Stomach (tissue), 19 donors: ENCODE measurements at places on chromosomes 1 and 21. TPM values are rescaled to one million over a fixed set of nuclear protein-coding genes. Genes with fewer than 3 reads are reported as not detected.

GRCh38 chr1:17155257-17155920 lies 36.1 kb upstream of the PADI2 start:
- no peak for DNase-seq

DNA sequence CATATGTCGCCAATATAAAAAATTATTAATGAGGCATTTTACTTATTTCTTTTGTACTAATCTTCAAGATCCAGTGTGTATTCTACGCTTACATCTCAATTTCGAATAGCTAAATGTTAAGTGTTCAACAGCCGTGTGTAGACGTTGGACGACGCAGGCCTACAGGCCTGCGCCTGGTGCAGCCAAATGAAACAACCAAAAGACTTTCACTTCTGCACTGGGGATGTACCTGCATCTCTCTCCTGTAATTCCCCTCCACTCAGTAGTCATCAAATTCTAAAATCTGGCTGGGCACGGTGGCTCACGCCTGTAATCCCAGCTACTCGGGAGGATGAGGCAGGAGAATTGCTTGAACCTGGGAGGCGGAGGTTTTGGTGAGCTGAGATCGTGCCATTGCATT lies 76.8 kb upstream of the HNRNPU start:
- no peak for DNase-seq

DNA sequence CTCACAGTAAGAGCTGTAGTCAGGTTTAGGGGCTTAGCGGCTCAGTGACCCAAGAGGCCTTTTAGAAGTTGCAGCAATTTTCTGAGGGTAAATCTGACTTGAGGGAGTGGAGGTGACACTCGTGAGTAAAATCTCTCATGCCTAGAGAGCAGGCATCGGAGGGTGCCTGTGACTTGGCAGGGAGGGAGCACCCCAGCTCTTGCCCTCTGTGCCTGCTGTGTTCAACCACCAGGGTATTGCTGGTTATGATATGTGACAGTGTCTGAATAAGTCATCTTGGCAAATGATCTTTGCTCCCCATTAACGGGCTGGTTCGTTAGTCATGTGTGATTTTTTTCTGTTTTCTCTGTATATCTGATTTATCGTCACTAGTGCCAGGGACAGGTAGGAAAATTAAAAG lies 5.9 kb downstream of the MAN1C1 start:
- DNase-seq = peak; percentile 5

DNA sequence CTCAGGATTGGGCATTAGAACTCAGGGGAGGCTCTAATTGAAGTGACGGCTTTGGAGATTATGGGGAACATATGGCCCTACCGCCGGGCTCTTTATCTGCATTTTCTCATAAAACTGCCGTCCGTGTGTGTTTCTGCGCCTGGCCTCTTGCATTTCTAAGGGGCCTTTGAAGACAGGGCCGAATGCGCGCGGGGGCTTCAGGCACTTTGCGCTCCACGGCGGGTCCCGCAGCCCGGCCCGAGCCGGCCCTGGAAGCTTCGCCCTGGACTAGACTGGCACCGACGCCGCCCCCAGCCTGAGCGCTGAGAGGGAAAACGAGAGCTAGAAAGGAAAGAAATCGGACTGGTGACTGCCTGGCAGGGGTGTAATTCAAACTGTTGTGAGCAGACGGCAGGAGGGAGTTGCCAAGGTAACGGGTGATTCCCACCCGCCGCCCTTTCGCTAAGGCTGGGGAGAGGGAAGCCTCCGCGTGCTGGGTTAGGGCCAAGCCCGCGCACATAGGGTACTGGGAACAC lies 120.7 kb downstream of the LMX1A start:
- peak; percentile 52 for DNase-seq

DNA sequence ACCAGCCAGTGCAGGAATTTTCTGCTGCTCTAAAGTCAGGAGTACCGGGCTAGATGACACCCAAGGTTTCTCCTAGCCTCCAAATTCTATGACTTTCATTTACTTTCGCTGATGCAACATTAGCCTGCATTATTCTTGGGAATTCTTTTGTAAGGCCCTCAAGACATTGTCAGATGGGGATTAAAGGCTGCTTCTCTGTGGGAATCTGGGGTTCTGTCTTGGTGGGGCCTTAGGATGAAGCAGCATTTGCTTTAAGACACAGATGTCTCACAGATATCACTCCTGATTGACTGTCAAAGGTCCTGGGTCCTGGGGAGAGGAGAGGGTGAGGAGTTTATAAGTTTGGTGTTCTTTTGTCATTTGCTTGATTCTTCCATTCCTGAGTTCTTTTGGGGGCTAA lies 11.6 kb downstream of the PKP1 start:
- no peak for DNase-seq

- no peak for DNase-seq
These were observed 57.5 kb upstream of the SDC3 start for GRCh38 chr1:30965924-30966599.

GRCh38 chr1:19737104-19737825 lies 62.5 kb downstream of the TMCO4 start:
- peak; percentile 25 for DNase-seq

DNA sequence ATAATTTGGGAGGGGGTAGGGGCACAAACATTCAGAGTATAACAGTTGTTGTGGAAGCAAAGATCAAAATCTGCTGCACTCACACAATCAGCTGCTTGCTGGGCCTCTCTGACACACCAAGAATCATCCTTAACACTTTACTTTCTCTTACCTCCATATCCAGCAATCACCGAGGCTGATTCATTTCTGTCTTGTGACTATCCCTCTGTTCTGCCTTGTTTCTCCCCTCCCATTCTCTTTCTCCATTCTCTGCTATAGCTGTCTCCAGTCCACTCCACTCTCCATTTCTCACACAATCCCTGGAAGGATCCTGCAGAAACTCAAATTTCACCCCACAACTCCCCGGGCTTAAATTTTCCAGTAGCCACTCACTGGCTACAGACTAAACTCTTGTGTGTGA lies 91.8 kb upstream of the NGF start:
- DNase-seq = no peak

DNA sequence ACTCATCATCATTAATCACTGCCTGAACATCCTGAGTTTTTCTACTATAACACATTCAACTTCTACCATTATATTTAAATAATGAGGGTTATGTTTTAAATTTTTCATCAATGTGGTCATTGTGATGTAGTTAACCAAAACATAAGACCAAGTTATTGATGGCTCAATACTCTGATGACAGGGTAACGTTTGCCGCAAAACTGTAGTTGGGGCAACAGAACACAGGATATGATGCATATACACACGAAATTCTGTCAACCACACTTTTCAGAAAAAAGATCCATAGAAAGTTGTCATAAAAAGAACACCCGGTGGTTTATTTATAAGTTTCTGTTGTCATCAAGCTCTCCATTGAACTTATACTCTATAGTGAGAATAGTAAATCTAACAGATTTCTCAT lies 121.7 kb upstream of the COL11A1 start:
- DNase-seq = no peak

- DNase-seq = no peak
These were observed 28.1 kb downstream of the DNASE2B start for GRCh38 chr1:84426376-84426775.

- peak; percentile 47 for DNase-seq
These were observed 722 bp downstream of the LHX8 start for GRCh38 chr1:75134647-75135572.

DNA sequence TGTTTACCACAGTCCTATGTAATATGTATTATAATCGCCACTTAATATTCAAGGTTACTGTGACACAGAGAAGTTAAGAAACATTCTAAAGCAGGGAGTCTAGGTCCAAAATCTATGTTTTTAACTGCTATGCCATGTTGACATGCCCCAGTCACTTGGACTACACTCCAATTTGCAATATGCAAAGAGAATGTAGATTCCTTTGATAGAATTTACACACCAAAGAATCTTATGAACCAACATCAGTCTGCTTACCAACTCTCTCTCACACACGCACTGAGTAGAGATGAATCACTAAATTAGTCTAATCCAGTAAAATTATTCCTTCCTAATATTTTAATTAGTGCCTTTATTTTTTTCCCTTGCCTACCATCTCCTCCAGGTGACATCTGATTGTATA lies 266.2 kb downstream of the OLFM3 start:
- DNase-seq = no peak

GRCh38 chr1:228697207-228698016 lies 37.9 kb upstream of the RHOU start:
- DNase-seq = peak; percentile 78

GRCh38 chr1:161954466-161954865 lies 69.2 kb downstream of the OLFML2B start:
- no peak for DNase-seq

GRCh38 chr1:3530926-3531818 lies 76.7 kb downstream of the ARHGEF16 start:
- DNase-seq = peak; percentile 93

DNA sequence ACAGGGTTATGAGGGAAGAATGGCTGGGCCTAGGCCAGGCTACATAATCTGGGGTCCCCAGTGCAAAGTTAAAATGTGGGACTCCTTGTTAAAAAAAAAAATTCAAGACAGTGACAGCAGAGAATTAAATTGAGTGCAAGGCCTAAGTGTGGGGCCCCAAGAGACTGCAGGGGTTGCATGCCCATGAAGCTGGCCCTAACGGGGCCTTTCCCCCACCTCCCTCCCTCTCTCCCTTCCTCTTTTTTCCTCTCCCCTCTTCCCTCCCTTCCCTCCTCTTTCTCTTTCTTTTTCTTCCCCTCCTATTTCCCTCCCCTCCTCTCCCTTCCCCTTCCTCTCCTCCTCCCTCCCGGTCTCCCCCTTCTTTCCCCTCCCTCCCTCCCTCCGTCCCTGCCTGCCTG lies 266.7 kb downstream of the LMO4 start:
- DNase-seq = no peak

DNA sequence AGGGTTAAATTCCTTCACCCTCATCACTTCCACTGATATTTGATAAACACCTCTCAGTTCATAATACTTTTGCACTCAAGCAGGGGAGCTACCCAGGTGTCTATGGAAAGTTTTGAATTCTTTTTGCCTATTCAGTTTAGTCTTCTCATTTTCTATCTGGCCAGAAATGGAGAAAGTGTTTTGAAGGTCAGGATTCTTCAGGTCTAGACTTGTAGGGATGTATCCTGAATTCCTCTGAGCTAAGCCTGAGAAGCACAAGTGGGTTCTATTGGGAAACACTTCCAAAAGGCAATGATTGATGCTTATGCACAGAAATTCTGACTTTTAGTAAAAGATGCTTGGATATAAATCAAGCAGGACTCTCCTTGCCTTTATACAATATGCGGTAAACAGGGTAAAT lies 217.8 kb upstream of the HOOK1 start:
- DNase-seq = no peak

- no peak for DNase-seq
These were observed 95.4 kb downstream of the C1orf94 start for GRCh38 chr1:34272152-34272551.

GRCh38 chr1:116948046-116948445 lies 38.3 kb downstream of the PTGFRN start:
- no peak for DNase-seq

DNA sequence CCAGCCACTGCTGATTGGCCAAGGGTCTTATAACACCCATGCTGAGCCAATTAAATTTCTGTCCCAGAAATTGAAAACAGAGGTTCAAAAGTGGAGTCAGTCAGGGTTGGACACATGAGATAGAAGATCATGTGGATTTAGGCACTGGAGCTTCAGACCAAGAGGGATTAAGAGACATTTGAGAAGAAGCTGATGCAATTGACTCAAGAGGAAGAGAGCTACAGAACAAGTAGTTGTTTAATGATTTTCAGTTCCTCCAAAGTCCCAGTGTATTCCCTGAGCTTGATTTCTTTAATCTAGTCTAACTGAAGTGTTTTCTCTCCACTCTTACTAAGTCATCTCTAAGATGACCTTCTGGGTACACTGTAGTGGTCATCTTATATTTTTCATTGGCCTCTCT lies 227.1 kb downstream of the DUSP10 start:
- no peak for DNase-seq

GRCh38 chr1:41557751-41558455 lies 73.4 kb upstream of the EDN2 start:
- DNase-seq = no peak

- DNase-seq = no peak
These were observed 13.3 kb upstream of the RAB42 start for GRCh38 chr1:28578696-28579218.

DNA sequence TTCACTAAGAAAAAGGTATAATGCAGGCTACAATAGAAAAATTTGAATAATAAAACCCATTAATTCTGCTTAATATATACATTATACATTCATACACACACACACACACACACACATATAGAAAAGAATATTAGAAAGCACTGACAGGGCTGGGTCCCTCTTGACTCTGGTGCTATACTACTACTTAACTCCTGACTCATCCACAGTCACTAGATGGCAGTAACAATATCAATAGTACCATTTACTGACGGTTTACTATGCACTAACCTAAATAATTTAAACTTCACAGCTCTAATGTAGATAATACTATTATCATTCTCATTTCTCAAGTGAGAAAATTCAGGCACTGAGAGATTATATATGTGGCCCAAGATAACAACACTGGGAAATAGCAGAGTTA lies 87.5 kb downstream of the COP1 start:
- DNase-seq = no peak

GRCh38 chr1:78054559-78054958 lies 8.8 kb downstream of the GIPC2 start:
- DNase-seq = no peak

DNA sequence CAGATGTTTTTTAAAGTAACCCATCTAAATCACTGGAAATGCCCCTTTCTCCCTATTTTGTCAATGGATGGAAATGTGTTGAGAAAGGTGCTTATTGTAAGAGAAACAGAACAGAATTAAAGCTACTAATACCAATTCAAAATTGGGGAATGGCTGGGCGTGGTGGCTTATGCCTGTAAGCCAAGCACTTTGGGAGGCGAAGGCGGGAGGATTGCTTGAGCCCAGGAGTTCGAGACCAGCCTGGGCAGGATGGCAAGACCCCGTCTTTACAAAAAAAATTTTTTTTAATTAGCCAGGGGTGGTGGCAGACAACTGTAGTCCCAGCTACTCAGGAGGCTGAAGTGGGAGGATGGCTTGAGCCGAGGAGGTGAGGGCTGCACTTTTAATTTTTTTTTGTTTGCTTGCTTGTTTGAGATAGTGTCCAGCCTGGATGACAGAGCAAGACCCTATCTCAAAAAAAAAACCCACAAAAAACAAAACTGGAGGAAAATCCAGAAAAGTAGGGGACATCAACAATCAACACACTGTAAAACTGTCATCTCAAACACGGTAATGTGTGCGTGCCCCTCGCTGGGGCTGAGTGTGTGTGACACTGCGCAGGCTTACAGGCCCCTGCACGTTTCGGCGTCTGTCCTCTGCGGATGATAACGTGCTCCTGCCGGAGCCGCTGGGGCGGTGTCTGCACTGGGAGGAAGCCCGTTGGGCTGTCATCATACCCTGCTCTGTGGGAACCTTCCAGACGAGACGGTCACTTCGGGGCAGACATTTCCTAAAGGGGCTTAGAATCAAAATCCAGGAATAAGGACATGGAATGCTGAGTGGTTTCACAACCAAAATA lies 11.6 kb upstream of the POFUT2 start:
- peak; percentile 44 for DNase-seq

The LRRC8B gene
- 12.5 TPM for total RNA-seq

The GPR137B gene
- 11.6 TPM for total RNA-seq

The DRAXIN gene
- not detected for total RNA-seq

The HTR1D gene
- not detected for total RNA-seq

The MYBPH gene
- total RNA-seq = not detected

The NID1 gene
- 214 TPM for total RNA-seq

The HNRNPCL4 gene
- not detected for total RNA-seq

The S100A16 gene
- total RNA-seq = 9.9 TPM

The OLFM3 gene
- total RNA-seq = 2.4 TPM

The ETV3L gene
- not detected for total RNA-seq

The LINGO4 gene
- 3.2 TPM for total RNA-seq

The F11R gene
- 130 TPM for total RNA-seq

The CASQ1 gene
- not detected for total RNA-seq

The BACE2 gene
- 187 TPM for total RNA-seq
